Activated T-cell treated with anti-CD3 and anti-CD28 coated beads for 1 hour (primary cell): ENCODE measurements at places on chromosomes 2 and 18.

GRCh38 chr18:13568443-13569392, 157.6 kb downstream of the FAM210A start:
- no peak for DNase-seq

DNA sequence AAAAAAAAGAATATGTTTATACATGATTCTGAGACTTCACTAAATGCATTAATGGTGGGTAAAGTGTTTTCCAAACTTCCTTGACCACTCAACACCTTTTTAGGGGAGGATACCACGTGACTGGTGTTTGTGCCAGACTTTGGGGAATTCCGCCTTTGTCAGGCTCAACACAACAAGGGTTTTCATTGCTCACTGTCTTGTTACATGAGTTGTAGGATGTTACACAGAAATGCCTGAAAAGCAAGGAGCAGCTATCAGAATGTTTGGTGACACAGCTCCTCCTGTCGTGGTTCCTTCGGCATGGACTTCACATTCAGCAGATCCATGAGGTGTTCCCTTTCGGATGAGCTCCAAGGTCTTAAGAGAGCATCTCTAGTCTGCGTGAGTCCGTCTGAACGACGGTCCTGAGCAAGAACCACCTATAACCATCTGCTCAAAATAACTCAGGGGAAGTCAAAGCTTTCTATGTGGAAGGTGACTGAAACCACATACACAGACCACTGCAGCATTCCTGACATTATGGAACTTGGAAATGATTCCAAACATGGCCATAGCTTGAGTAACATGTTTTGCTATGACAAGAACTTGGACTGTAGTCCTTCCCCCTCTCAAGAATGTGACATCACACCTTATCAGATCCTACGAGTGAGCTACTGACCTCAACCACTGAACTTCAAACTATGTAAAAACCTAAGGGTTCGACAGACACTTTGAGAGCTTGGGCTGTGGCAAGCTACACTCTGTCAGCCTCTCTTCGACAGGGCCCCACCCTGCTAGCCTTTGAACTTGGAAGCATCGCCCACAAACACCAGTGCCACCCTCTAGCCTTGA, 57.5 kb downstream of the MCFD2 start:
- DNase-seq: no peak

DNA sequence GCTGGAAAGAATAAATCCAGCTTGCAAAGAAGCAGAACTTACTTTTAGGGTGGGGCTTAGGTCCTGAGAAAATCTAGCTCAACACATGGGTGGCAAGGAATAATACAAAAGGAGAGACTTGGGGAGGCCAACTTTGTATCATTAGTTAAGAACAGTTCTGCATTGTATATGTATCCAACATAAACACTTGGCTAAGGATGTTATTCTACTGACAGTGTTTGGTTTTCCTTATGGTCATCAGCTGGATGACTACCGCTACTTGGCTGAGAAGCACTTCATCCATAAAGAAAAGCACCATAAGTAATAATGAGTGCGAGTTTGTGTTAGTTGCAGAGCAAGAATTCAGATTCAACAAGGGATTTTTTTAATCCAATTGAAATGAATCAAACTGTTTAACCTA, 614.9 kb downstream of the ARHGAP15 start:
- no peak for DNase-seq

- DNase-seq: no peak
Measured at GRCh38 chr18:12398625-12399024, 9.1 kb upstream of the PRELID3A start.

DNA sequence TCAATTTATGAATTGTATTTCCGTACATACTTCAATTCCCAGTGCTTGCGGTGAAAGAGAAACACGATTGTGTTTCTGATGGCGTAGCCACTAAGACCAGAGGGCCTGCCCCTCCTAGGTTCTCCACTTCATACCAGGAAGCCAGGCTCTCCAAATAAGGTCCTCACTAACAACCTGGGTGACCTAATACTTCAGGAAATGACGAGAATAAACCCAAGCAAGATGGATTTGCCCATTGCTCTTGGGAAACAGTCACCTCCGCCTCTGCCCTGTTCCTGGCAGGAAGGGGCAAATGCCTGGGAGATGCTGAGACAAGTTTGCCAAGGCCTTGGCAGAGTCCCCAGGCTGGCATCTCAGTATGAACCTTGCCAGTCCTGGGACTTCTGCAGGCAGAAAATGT, 41.8 kb downstream of the TTC32 start:
- no peak for DNase-seq

- no peak for DNase-seq
Measured at GRCh38 chr18:79489051-79489898, 93.5 kb downstream of the NFATC1 start.

DNA sequence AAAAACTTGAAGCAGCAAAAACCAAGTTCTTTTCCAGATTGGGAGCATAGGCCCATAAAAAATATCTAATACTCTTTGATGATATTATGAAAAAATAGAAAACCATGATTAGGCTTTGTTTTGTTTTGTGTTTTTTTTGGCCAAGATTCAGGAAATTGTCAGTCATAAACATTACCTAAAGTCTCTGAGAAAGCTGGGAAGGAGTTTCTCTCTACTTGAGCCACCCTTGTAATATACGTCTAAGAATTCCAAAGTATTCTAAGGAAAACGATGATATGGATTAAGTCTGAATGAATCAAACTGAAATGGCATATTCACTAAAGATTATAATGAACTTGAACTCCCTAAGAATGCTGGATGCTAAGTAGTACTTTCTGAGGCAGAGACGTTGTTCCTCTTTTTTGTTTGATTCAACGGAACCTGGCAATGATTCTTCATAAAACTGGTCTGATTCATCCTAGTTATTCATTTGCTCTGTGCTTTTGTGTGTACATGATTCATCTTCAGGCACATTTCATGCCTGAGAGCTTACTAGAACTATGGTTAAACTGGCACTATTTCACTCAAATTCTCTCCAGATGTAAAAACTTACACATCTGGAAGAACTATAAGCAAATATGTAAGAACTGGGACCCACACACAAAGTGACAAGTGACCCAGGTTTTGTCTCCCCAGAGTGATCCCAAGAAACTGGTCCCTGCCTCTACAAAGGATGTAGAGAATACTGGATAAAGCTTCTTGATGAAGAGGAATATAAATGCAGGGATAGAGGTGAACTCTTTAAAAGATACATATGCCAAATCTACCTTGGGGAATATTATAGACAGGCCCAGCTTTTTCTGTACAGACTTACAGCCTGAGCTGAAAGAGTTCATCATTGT, 159.7 kb downstream of the DOCK10 start:
- no peak for DNase-seq

DNA sequence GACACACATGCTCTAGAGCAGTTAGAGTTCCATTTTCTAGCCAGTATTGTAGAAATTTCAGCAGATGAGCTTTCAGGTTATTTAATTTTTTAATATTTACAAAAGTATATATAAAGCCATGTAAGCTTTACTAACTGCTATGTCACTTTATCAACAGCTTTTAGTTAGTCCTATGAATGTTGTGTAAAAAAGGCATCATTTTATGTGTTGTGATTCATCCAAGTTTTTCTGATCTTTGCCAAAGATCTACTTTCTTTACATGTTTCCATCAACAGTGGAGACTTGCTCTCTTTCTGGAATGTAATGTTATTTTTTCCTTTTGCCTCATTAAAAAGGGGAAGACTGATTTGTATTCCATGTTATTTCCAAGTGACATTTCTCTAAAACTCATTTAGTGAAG, 125.2 kb upstream of the TFPI start:
- DNase-seq: no peak

- DNase-seq: no peak
Measured at GRCh38 chr2:215105607-215106354, 32.6 kb downstream of the ABCA12 start.

DNA sequence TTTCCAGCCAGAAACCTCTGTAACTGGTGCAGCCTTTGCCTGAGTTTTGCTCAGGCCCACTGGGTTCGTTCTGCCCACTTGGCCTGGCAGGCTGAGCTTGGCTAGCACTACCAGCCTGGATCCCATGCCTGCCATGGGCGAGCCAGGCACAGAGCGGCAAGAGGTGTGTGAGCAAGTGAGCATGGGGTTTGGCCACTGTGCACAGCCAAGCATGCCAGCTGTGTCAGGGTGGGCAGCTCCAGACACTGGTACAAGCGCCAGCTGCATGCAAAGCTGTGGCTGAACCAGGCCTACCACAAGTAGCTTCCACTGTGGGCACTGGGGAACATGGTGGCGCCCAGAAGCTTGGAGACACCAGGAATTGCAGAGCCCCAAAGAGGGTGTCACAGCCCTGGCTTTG, 56.3 kb upstream of the LDAH start:
- no peak for DNase-seq
